ENCODE measurements at places on chromosomes 2 and 18.
A peak's percentile ranks its signal among the peaks of the same experiment; 100 is the strongest.

DNA sequence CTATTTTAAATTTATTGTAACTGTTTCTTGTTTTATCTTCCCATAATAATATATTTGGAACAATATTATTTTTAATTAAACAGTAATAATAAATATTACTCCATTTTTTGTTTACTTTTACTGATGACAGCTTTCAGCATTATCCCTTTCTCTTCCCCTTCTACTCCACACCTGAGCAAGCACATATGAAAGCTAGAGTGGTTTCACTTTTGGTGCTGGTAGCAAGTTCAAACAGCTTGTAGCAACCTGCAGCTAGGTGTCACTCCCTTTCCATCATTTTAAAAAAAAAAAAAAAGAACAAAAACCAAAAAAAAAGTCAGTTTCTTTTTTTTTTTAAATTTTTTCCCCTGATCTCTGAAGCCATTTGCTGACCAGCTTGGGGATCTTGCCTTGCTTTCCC is 801.8 kb downstream of the CCDC85A start:
- no peaks in the 10 kb centered on the region for H3K4me1 ChIP-seq
- H3K27ac ChIP-seq = no peak overlapping the region
- no peak overlapping the region for H3K4me3 ChIP-seq
- no peaks in the 10 kb centered on the region for H3K27me3 ChIP-seq

- DNase-seq = no peak
- no peak overlapping the region for H3K4me3 ChIP-seq
- H3K4me1 ChIP-seq = no peaks in the 10 kb centered on the region
- no peaks in the 10 kb centered on the region for H3K36me3 ChIP-seq
- no peaks in the 10 kb centered on the region for H3K27me3 ChIP-seq
Measured at GRCh38 chr18:31275722-31276463, 42.1 kb upstream of the DSG1 start.

DNA sequence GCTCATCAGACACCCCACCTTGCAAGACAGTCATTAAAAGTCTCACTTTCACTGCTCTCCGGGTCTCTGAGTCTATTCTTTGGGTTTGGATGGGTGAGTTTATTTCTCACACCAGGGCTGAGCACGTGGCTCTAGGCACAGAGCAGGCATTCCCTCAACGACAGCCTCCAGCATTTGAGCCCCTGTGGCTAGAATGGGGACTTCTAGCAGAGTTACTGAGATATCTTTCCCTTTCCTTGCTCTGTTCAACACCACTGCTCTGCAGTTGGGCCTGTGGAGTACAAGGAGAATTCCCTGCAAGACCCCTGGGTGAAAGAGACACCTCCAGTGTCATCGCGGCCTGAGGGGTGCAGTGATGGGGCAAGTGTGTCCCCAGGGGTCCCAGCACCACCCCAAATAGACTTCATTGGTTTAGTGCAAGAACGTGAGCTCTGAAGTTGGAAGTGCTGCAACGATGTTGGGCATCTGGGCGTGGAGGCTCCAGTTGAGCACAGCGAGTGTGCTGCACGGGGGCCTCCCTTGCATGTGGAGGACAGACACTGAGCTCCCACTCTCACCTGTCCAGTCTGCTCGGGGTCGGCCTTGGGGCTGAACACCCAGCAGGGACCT is 184.1 kb upstream of the HS6ST1 start:
- no peaks in the 10 kb centered on the region for H3K4me1 ChIP-seq
- no peak for DNase-seq
- H3K4me3 ChIP-seq = no peak overlapping the region
- peaks cover 32% of the 10 kb centered on the region for H3K27me3 ChIP-seq
- peaks cover 3% of the 10 kb centered on the region for H3K36me3 ChIP-seq

DNA sequence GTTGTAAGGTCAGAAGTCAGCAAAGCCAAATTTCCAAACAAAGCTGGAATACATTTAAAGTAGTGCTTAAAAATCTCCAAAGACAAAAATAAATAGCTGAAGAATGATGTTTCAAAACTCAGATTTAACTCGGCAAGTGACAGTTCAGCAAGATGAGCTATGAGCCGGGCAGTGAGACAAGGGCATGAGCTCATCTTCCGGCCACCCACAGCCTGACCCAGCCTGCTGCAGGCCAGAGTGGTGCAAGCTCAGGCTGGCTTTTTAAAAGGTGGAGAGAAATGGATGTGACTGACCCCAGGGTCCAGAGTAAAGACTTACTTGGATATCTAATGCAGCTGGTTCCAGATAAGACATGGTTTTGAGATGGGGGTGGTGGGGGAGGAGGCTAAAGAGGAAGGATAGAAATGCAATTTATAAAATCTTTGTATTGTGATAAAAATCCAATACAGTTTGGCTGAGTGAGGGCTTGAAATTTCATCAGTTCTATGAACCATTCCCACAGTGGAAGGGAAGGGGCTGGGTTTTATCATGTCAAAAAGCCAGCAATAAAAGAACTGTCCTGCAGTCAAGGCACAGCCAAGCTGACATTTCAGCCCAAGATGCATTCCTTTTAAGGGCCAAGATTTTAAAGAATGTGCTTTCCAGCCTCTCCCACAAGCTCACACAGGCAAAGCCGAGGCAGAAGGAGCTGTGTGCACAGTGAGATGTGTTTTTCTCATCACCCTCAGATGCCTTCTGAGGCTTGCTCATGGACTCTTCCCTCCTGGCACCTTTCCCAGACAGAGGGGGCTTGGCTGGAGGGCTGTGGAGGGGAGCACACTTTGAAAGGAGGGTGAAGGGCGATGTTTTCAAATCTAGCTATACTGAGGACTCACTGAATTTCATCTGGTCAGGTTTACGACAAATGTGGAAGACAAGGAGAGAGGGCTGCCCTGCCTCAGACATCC is 97.9 kb upstream of the KLHL29 start:
- H3K4me3 ChIP-seq = no peak overlapping the region
- H3K27ac ChIP-seq = no peak overlapping the region
- no peaks in the 10 kb centered on the region for H3K36me3 ChIP-seq
- no peak for DNase-seq
- H3K27me3 ChIP-seq = no peaks in the 10 kb centered on the region

DNA sequence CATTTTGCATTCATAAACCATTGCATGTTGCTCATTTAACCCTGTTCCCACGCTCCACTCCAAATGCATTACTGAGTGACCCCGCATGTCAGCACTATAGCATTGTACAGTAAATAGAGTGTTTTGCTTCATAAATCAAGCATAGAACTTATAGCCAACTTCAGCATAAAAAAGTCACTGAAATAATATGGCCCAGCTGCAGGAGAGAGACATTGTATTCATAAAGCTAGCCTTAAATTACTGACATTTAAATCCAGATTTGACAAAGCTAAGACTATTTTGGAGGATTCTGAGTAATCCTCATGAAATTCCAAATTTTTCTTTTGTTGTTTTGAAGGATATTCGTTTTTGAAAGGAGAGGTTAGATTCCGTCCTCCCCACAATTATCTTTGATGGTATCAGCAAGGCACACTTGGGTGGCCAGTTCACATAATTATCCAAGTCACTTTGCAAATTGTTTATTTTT is 320.9 kb upstream of the TCF4 start:
- H3K36me3 ChIP-seq = no peaks in the 10 kb centered on the region
- H3K4me3 ChIP-seq = no peak overlapping the region
- no peaks in the 10 kb centered on the region for H3K27me3 ChIP-seq
- no peak for DNase-seq

GRCh38 chr2:239930871-239931771 is 94.0 kb downstream of the NDUFA10 start:
- H3K4me1 ChIP-seq = peaks cover 30% of the 10 kb centered on the region
- H3K4me3 ChIP-seq = no peak overlapping the region
- peaks cover 2% of the 10 kb centered on the region for H3K36me3 ChIP-seq
- H3K27ac ChIP-seq = no peak overlapping the region
- DNase-seq = no peak

DNA sequence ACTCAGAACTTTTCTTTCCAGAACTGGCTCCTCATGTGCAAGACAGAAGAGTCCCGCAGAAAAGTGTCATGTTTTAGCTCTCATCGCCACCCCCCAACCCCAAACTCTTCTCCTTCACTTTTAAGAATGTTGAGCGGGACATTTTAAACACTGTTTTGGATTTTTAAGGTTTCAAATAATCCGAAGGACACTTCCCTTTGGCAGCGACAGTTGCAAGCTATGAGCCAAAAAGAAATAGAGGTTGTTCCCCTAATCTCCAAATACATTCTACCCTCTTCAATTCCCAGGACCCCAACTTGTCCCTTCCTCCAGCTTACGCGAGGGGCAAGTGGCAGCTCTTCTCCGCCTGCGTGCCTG is 678 bp upstream of the UBE2E3 start:
- peak overlapping the region; percentile 8 for H3K27ac ChIP-seq
- H3K27me3 ChIP-seq = no peaks in the 10 kb centered on the region
- H3K4me1 ChIP-seq = peaks cover 26% of the 10 kb centered on the region
- H3K36me3 ChIP-seq = peaks cover 7% of the 10 kb centered on the region

GRCh38 chr2:80001701-80002101 is 302.9 kb downstream of the LRRTM1 start:
- no peak for DNase-seq
- H3K27me3 ChIP-seq = no peaks in the 10 kb centered on the region
- no peaks in the 10 kb centered on the region for H3K36me3 ChIP-seq
- no peaks in the 10 kb centered on the region for H3K4me1 ChIP-seq
- H3K27ac ChIP-seq = no peak overlapping the region

DNA sequence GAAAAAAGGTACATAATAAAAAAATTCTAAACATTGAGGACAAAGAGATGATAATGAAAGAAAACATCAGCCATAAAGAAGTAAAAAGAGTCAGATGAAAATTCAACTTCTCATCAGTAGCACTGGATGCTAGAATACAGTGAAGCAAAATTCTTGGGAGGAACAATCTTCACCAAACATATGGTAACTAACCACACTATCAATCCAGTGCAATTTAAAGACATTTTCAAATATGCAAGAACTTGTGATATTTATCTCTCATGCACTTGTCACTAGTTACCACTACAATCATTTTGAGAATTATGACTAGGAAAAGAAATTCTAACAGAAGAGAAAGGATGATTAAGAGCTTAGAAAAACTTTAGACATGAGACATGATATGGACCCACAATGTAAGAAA is 127.4 kb downstream of the RTTN start:
- no peaks in the 10 kb centered on the region for H3K27me3 ChIP-seq
- peaks cover 14% of the 10 kb centered on the region for H3K36me3 ChIP-seq
- no peak for DNase-seq

GRCh38 chr18:45626330-45627203 is 11.3 kb downstream of the SLC14A2 start:
- H3K27me3 ChIP-seq = peaks cover 40% of the 10 kb centered on the region
- no peak for DNase-seq
- H3K4me3 ChIP-seq = no peak overlapping the region
- H3K36me3 ChIP-seq = no peaks in the 10 kb centered on the region

- no peaks in the 10 kb centered on the region for H3K36me3 ChIP-seq
- H3K4me1 ChIP-seq = no peaks in the 10 kb centered on the region
- H3K27me3 ChIP-seq = no peaks in the 10 kb centered on the region
- H3K4me3 ChIP-seq = no peak overlapping the region
- no peak overlapping the region for H3K27ac ChIP-seq
Measured at GRCh38 chr2:161847910-161848309, 223.7 kb downstream of the SLC4A10 start.

GRCh38 chr18:23369266-23369665 is 83.8 kb upstream of the RIOK3 start:
- no peak overlapping the region for H3K27ac ChIP-seq
- no peaks in the 10 kb centered on the region for H3K4me1 ChIP-seq
- no peaks in the 10 kb centered on the region for H3K36me3 ChIP-seq
- no peaks in the 10 kb centered on the region for H3K27me3 ChIP-seq
- no peak overlapping the region for H3K4me3 ChIP-seq

DNA sequence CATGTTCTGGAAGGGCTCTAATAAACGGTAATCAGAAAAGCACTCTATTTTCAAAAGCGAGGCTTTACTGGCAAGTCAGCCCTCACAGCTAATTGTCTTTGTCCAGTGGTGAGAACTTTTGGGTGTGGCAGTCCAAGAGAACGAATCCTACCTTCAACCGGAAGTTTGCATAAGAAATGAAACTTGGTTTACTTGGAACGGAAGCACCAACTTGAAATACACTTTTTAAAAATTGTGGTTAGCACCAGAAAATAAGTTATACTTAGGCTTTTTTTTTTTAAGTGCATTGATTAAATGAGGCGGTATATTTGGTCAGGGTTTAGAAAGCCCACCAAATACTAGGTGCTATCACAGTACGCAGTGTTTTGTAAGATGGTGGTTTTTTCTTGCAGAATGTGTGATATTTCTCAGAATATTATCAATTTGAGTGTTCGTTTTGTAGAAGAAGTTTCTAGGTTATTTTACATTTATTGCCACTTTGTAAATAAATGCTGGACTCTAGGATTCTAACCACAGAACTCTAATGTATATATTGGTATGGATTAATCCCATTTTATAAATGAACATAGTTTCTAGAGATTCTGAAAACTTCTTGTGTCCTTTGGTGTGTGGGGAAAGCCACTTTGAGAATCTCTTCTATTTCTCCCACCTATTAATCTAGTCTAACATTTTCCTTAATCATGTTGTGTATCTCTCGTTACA is 1.2 kb downstream of the MYL12A start:
- no peaks in the 10 kb centered on the region for H3K27me3 ChIP-seq
- H3K4me1 ChIP-seq = peaks cover 65% of the 10 kb centered on the region
- peaks cover 46% of the 10 kb centered on the region for H3K36me3 ChIP-seq
- H3K27ac ChIP-seq = peak overlapping the region; percentile 67
- DNase-seq = no peak
- peak overlapping the region; percentile 87 for H3K4me3 ChIP-seq

DNA sequence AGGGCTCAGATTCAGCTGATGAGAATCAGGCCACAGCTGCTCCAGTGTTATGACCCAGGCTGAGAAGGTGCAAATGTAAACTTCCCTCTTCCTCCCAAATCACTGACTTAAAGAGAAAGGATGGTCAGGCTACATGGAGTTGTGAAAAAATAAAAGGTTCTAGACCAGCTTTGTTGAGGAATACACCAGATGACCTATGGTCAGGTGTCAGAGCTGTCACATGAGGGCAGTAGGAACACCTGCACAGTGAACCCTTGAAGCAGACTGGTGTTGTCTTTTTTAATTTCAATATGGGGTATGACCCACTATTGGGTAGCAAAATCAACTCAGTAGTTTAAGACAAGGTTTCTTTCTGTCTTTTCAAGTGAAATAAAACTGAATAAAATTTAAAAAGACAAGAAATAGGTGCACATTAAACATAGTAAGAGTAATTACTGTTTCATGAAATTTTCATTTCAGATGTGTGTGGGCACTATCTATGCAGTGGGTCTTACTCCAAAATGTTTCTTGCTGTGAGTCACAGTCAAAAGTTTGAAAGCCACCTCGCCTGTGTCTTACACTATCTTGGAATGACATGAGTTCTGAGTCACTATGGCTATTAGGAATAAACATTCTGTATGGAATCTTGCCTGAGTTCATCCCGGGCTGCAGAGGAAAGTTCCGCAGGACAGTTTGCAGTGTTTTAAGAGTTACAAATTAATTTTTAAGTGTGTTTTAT is 83.6 kb downstream of the ACVR1 start:
- H3K27me3 ChIP-seq = no peaks in the 10 kb centered on the region
- H3K36me3 ChIP-seq = peaks cover 4% of the 10 kb centered on the region
- H3K4me3 ChIP-seq = no peak overlapping the region
- H3K4me1 ChIP-seq = no peaks in the 10 kb centered on the region
- DNase-seq = no peak

DNA sequence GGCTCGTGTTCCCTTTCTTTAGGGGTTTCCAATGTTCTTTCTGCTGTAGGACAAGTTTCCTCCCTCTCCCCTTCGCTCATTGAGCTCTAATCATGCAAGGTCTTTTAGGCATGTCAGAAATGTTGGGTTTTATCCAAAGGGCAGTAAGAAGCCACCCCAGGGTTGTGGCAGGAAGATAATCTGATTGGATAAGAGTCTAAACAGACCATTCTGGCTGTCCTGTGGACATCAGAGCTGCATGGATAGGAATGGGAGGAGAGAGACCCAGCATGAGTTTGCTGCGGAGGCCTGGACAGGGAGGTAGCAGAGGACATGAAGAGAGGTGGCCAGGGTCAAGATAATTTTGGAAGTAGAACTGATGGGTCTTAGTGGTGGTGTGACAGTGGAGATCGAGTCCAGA is 88.2 kb downstream of the ACKR3 start:
- no peaks in the 10 kb centered on the region for H3K36me3 ChIP-seq
- H3K27ac ChIP-seq = no peak overlapping the region
- peaks cover 85% of the 10 kb centered on the region for H3K27me3 ChIP-seq
- H3K4me1 ChIP-seq = no peaks in the 10 kb centered on the region

Measured in central memory CD8-positive, alpha-beta T cell (primary cell).